ENCODE measurements at places on chromosomes 16 and 17. TPM values are rescaled to one million over a fixed set of nuclear protein-coding genes. Genes with fewer than 3 reads are reported as not detected.
A peak's percentile ranks its signal among the peaks of the same experiment; 100 is the strongest.

GRCh38 chr16:78045865-78046581 lies 23.7 kb downstream of the CLEC3A start:
- peaks cover 10% of the 10 kb centered on the region for H3K27me3 ChIP-seq
- H3K4me3 ChIP-seq: no peak overlapping the region
- H3K36me3 ChIP-seq: no peaks in the 10 kb centered on the region
- H3K4me1 ChIP-seq: no peaks in the 10 kb centered on the region

- no peak overlapping the region for H3K4me3 ChIP-seq
- H3K27ac ChIP-seq: no peak overlapping the region
- H3K4me1 ChIP-seq: peaks cover 31% of the 10 kb centered on the region
- H3K27me3 ChIP-seq: no peaks in the 10 kb centered on the region
- DNase-seq: no peak
- H3K36me3 ChIP-seq: peaks cover 53% of the 10 kb centered on the region
Measured at GRCh38 chr16:88596483-88596882, 26.3 kb downstream of the ZC3H18 start.

- no peaks in the 10 kb centered on the region for H3K36me3 ChIP-seq
- H3K27ac ChIP-seq: peak overlapping the region; percentile 61
- H3K27me3 ChIP-seq: no peaks in the 10 kb centered on the region
- DNase-seq: no peak
Measured at GRCh38 chr17:68954146-68954896, 871 bp downstream of the ABCA8 start.

GRCh38 chr17:81153340-81153803 lies 11.9 kb upstream of the PVALEF start:
- H3K4me3 ChIP-seq: no peak overlapping the region
- peaks cover 12% of the 10 kb centered on the region for H3K4me1 ChIP-seq
- no peak for DNase-seq
- H3K36me3 ChIP-seq: no peaks in the 10 kb centered on the region
- peaks cover 4% of the 10 kb centered on the region for H3K27me3 ChIP-seq

DNA sequence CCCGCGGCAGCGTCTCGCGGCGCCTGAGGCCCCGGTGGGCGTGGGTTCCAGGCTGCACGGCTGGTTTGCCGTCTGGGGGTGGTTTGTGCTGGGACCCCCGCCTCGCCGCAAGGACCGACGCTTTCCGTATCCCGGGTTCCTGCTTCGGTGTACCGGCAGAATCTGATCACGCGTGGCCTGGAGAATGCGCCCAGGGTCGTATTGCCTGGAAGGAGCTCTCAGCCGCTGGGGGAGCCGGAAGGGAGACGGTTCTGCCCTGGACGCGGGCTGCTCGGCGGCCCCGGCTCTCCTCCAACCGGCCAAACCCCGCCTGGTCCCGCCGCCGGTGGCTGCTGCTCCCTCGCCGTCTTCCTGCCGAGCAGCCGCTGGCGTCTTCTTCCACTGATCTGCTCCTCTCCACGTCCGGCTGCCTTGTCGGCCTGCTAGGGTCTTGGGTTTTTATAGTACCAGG lies 39.8 kb downstream of the ZNF778 start:
- H3K27ac ChIP-seq: peak overlapping the region; percentile 24
- H3K4me1 ChIP-seq: peaks cover 22% of the 10 kb centered on the region
- no peak for DNase-seq
- H3K4me3 ChIP-seq: peak overlapping the region; percentile 55
- peaks cover 5% of the 10 kb centered on the region for H3K27me3 ChIP-seq
- no peaks in the 10 kb centered on the region for H3K36me3 ChIP-seq

DNA sequence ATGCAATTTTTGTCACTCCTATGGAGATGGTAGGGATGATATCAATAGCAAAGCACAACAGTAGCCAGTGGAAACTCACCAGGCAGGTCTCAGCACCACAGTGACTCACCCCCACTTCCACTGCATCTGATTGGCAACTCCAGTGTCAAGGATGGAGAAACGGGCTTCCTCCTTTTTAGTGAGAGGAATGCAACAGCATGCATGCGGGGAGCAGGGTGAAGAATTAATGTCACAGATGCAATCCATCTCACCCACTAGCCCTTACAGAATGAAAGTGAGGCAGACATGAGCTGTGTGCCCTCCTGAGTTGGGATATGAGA lies 467.0 kb upstream of the C16orf82 start:
- H3K27me3 ChIP-seq: no peaks in the 10 kb centered on the region
- DNase-seq: no peak
- H3K27ac ChIP-seq: no peak overlapping the region
- H3K4me3 ChIP-seq: no peak overlapping the region
- no peaks in the 10 kb centered on the region for H3K36me3 ChIP-seq

DNA sequence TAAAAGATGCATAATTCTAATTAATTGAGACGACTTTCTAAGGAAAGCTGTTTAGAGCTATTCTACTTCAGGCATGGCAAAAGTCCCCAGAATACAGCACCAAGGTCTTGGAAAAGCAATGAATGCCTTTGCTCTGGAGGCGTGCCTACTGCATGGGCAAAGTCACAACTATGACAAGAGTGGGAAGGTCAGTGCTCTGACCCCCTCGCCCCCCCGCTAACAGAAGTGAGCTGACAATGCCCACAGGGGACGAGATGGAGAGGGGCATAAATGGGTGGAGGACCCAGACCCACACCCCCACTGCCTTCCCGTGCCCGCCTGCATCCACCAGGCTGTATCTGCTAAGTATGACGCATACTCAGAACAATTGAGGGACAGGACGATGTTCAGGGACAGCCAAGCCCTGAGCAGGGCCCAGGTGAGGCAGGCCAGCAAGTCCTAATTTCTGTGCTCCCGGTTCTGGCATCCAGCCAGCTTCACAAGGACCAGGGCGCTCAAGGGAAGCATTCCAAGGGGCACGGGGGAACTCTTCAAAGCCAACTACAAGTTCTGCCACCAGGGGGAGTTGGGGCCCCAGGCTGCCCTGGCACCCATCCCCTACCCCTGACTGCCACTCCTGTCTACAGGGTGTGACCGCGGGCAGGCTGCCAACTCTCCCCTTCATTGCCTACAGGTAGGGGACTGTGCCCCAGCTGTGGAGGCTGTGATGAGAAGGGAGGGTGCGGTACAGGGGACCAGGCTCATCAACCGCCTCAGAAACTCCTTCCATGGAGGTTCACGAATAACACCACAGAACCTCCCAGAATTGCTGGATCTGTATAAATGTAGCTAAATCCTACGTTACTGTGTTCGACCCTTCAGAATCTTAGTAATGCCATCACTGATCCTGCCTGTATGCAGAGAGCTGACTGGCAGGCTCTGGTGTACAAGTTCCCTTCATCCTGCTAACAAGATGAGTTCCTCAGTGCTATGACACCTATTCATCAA lies 20.8 kb downstream of the NPRL3 start:
- peaks cover 34% of the 10 kb centered on the region for H3K36me3 ChIP-seq
- H3K4me3 ChIP-seq: no peak overlapping the region
- no peak overlapping the region for H3K27ac ChIP-seq
- peak; percentile 81 for DNase-seq
- peaks cover 7% of the 10 kb centered on the region for H3K4me1 ChIP-seq
- no peaks in the 10 kb centered on the region for H3K27me3 ChIP-seq

GRCh38 chr17:15284107-15284506 lies 19.0 kb upstream of the PMP22 start:
- H3K36me3 ChIP-seq: no peaks in the 10 kb centered on the region
- H3K27ac ChIP-seq: no peak overlapping the region

GRCh38 chr16:1903220-1903574 lies 15.0 kb downstream of the HS3ST6 start:
- no peak overlapping the region for H3K27ac ChIP-seq
- peaks cover 15% of the 10 kb centered on the region for H3K27me3 ChIP-seq
- H3K36me3 ChIP-seq: no peaks in the 10 kb centered on the region

- peaks cover 13% of the 10 kb centered on the region for H3K36me3 ChIP-seq
- peaks cover 16% of the 10 kb centered on the region for H3K4me1 ChIP-seq
- no peak overlapping the region for H3K27ac ChIP-seq
- H3K27me3 ChIP-seq: no peaks in the 10 kb centered on the region
- DNase-seq: no peak
Measured at GRCh38 chr17:3848229-3848835, 2.3 kb upstream of the NCBP3 start.

CLEC18C gene
- 1.0 TPM for total RNA-seq

ATF7IP2 gene
- 16.0 TPM for total RNA-seq

TEX14 gene
- total RNA-seq: 6.8 TPM

HBQ1 gene
- not detected for total RNA-seq
